ENCODE measurements at places on chromosomes 13 and 19.

- no peak for DNase-seq
These were observed 83.2 kb downstream of the SLC6A16 start for GRCh38 chr19:49241769-49242168.

GRCh38 chr13:114106991-114107685, 25.3 kb downstream of the RASA3 start:
- no peak for DNase-seq

DNA sequence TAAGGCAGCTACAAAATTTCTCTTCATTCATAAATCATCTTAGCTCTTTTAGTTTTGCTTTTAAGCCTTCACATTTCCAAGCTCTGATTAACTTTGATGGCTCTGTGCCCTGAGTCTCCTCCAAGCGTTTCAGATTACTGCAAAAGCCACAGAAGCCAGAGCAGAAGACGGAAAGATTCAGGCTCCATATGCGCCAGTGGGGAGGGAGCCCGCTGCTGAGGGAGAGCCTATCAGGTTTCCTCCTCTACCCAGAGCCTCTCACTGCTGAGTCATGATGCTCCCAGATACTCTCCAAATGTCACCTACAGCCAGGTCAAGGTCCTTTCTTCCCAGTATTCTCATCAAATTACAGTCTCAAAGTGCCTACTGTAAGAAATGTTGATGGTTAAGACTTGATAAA, 193.6 kb downstream of the RAP2A start:
- no peak for DNase-seq

DNA sequence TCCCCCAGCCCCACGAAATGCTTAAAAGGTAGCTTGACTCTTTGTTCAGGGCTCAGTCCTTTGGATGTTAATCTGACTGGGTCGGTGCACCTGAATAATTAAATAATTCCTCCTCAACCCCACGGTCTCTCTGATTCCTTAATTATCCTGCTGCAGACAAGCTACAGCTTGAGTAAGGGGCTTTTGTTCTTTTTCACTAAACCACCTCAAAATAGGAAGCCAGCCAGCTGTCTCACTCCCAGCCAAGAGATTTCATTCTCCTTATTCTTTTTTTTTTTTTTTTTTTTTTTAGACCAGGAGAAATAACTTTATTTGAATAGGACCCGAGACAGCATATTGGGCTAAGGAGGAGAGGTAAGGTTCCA, 7.9 kb upstream of the FCGBP start:
- DNase-seq = no peak

DNA sequence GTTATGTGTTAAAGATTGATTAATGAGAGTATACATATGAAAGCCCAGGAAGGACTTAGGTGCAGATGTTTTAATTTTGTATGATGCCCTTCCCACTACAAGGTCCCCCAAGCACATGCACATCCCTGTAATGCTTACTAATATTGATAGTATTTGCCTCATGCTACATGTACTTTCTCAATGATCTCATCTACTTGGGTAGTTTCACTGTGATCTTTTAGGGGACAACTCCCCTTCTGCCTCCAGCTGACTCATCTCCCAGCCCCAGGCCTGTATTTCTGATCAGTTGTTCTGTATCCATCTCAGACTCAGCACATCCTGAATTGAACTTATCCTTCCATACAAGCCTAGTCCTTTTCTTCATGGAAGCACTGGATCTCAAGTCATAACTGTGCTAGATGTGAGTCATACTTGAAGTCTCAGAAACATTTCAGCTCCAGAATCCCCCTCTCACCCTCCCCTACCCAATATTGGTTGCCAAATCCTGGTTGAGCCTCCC, 49.4 kb upstream of the INTS6 start:
- DNase-seq = no peak

GRCh38 chr19:16015805-16016173, 60.5 kb upstream of the TPM4 start:
- no peak for DNase-seq

DNA sequence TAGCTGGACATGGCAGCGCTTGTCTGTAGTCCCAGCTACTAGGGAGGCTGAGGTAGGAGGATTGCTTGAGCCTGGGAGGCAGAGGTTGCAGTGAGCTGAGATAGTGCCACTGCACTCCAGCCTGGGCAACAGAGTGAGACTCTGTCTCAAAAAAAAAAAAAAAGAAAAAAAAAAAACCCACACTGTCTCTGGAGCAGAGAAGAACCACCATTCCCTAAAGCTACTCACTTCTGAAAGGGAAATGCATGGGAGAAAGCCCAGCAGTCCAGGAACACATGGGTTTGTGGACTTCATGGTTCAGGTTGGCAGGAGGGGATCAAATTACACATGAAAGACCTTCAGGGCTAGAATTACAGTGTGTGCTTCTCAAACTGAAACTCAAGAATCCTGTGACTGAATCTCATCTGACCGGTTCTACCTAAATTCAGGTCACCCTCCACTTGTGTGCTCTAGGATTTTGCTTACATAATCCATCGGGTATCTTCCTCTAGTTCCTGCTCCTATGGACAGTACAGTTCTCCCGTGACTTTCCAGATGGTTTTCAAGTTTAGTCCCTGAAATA, 30.2 kb upstream of the CPB2 start:
- no peak for DNase-seq

- no peak for DNase-seq
These were observed 3.0 kb downstream of the SLC15A1 start for GRCh38 chr13:98749501-98749900.

- DNase-seq = no peak
These were observed 630 bp downstream of the PNPLA6 start for GRCh38 chr19:7535998-7536695.

GRCh38 chr13:102020611-102021216, 381.1 kb downstream of the FGF14 start:
- DNase-seq = no peak

DNA sequence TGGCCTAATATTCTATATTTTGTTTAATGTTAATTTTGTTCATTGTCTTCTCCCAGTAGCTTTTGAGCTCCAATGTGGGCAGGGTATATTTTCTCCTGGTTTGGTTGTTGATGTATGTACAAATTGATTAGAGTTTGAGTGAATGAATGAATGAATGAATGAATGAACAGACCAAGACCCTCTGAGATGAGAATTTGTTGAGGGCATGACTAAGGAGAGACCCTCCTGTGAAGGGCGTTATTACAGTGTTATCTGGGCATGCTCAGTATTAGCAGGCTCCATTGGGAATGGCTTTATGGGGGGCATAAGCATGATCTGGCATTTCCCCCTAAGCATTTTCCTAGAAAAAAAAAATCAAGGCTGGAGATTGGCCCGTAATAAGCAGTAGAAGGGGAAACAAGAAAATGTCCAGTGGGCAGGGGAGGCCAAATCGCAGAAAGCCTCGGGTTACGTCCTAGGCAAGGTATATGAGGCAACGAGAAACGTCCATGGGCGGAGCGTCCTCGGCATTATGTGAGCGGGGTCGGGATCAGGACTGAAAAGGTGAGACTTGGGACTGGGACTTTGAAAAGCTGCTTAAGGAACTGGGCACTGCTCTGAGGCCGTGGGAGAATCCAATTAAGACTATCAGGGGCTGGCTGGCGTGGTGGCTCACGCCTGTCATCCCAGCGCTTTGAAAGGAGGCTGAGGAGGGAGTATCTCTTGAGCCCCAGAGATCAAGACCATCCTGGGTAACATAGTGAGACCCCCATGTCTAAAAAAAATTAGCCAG, 904 bp upstream of the ARHGAP33 start:
- no peak for DNase-seq

GRCh38 chr19:49937750-49938381, 8.6 kb upstream of the NUP62 start:
- peak; percentile 65 for DNase-seq

- DNase-seq = no peak
These were observed 38.4 kb downstream of the ZDHHC20 start for GRCh38 chr13:21420706-21421105.

DNA sequence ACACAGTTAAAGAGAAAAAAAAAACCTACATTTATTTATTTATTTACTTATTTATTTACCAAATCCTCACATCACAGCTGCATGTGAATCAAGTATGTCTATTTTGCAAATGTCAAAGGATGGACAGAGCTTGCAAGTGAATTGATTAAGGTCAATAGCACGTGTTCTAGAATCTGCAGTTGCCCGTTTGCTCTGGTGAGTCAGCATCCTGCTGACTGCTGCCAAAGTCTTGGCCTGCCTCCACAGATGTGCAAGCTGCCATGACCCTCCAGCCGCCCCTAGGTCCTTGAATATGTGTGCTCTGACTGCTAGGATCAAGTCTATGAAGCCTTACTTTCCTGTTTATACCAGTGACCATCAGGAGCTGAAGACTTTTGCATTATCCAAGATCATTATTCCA, 320.6 kb downstream of the GPC5 start:
- DNase-seq = no peak

GRCh38 chr13:44542361-44542760, 33.8 kb downstream of the TSC22D1 start:
- no peak for DNase-seq

DNA sequence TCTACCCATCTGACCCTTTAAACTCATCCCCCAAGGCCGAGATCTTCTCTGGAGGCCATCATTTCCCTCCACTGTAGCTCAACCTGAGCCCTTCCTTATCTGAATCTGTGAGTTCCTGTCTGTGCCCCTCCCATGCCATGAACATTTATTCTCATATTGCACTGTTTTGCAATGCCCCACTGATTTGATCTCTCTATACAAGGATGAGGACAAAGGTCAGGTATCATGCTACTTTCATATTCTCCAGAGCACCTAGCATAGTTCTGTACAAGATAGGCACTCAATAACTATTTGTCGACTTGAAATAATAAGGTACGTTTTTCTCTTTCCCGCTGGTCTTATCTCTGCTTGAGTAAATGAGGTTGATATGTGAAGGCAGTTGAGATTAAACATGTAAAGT, 135.5 kb downstream of the KLF5 start:
- no peak for DNase-seq

DNA sequence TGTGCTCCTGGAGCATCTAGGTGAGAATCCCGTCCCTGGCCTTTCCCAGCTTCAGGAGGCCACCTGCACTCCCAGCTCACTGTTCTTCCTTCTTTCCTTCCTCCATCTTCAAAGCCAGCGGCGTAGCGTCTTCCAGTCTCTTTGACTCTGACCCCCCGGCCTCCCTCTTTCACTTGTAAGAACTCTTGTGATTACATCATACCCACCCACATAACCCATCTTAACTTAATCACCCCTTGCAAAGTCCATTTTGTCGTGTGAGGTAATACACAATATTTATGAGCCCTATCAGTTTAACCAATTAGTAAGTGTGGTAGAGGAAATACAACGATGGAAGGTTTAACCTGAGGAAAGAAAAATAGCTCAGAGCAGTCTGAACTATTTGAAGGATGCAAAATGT, 4.6 kb upstream of the CDC16 start:
- no peak for DNase-seq
